ENCODE measurements at places on chromosomes 5 and 9.

DNA sequence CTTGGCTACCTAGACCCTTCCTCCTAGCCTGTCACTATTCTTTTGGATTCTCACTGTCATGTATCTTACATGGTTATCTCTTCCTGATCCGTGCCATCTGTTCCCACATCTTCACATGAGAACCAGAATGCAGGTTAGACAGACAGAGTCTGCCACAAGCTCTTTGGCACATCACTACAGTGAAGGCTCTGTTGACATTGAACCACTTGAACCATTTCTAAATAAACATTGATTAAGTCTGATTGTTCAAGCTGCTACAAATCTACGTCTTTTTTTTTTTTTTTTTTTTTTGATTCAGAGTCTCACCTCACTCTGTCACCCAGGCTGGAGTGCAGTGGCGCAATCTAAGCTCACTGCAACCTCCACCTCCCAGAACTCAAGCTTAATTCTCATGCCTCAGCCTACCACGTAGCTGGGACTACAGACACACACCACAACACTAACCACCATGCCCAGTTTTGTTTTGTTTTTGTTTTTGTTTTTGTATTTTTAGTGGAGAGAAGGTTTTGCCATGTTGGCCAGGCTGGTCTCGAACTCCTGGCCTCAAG is 85.1 kb upstream of the LRRTM2 start:
- DNase-seq: no peak

DNA sequence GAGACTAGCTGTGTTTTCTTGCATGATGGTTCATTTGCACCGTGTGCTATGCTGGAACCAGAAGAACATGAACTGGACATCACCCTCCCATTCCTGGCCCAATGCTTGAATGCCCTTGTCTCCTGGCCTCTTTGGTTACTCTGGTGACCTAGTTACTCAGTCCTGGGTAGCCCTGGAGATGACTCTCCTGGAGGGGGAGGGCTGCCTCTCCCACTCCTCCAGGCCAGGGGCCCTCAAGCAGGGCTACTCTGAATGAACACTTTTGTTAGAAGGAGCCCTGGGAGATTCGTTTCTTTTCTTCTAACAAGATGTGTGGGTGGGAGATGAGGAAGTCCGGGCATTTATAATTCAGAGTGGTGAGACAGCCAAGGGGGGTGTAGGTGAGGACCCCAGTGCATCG is 12.0 kb upstream of the NKX2-5 start:
- no peak for DNase-seq

DNA sequence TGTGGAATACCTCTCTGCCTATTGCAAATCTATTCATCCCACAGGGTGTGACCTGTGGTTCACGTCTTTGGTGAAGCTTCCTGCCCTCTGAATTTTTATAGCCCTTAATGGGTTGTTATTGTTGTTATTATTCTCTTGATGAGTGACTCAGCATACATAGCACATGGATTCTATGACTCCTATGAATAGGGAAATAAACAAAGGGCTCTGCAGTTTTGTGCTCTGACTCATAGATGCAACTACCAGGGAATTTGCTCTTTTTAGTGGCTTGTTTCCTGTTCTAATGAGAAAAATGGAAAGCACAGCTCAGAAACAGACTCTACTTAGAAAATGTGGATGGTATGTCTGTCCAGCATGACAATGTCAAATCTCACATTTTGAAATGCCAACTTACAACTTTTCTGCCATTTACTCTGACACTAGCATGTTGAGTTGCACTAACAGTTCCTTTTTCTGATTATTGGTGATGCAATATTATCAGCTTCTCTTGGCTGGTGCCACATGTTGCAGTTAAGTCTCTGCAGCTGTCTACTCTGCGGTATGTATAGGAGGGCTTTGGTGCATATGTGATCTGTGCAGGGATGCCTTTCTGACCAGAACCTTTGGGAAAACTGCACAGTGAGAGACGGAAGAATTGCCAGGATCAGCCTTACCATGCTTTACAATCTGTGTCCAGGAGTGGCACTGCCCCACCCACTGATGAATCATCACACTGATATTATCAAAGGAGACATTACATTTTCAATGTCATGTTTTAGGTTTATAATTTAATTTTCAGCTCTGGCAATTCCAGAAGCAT is 996.4 kb upstream of the WWC1 start:
- DNase-seq: peak; percentile 66

DNA sequence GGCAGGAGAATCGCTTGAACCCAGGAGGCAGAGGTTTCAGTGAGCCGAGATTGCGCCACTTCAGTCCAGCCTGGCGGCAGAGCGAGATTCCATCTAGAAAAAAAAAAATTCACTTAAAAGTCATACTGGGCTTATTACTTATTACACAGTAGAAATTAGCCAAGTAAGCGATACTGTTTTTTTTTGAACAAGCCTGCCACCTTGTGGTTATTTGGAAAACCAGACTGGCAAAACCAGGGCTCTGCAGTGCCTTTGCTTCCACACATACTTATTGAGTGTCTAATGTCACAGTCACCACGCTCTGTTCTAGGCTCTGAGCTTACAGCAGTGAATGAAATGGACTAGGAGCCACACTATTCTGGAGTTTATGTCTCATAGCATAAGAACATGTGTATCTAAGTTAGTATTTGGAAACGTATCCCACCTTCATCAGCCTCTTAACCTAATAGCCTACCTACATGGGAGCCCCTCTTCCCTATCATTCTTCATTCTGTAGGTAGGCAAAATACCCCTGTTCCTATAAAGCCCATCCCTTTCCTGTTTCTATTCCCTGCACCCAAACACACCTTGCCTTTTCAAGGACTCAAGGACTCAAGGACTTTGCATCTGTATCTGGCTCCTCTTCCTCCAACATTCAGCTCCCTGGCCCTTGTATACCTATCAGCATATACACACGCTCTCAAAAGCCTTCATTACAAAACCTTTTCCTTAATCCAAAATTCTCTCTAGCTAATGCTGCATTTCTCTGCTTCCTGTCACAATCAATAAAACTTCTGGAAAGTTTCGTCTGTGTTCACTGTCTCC is 13.9 kb upstream of the BASP1 start:
- DNase-seq: no peak

DNA sequence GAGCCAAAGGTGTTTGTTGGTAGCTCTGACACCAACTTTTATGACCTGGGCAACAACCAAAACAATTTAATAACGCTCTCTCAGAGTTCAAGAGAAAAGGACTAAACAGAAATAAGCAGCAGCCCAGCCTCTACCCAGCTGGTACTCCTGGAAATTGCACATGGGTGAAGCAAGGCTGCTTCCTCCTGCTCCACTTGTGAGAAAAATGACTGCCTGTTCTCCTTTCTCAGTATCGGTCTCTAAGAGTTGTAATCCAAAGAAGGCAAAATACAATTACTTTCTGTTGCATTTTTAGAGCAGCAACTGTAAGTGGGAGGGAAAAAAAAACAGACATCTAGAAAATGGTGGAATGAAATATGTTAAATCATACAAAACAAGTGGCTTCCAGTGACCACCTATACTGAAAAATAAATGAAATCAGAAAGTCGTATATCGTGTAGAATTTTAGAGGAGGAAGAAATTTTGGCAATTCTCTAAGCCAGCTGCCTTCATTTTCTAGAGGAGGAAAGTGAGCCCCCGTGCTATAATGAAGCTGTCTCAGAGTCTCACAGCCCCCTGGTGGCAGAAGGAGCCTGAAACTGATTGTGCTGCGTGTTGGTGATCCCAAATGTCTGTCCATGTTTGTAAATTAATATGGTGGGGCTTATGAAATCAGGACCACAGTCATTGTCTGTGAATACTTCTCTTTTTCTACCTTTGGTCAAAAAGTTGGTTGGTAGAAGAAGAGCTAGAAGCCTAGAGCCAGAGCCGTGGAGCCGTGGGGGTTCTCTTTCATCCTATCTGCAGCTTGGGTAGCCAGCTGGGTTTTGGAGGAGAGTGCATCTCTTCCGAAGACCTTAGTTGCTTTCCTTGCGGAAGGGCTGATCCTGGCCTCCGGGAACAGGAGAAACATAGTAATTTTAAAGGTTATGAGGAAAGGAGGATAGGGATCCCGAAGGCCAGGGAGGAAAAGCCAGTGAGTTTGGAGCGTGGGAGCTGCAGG is 139.9 kb downstream of the PIP5K1B start:
- DNase-seq: no peak

- DNase-seq: no peak
These were observed 49.9 kb downstream of the COL15A1 start for GRCh38 chr9:98993570-98993945.

DNA sequence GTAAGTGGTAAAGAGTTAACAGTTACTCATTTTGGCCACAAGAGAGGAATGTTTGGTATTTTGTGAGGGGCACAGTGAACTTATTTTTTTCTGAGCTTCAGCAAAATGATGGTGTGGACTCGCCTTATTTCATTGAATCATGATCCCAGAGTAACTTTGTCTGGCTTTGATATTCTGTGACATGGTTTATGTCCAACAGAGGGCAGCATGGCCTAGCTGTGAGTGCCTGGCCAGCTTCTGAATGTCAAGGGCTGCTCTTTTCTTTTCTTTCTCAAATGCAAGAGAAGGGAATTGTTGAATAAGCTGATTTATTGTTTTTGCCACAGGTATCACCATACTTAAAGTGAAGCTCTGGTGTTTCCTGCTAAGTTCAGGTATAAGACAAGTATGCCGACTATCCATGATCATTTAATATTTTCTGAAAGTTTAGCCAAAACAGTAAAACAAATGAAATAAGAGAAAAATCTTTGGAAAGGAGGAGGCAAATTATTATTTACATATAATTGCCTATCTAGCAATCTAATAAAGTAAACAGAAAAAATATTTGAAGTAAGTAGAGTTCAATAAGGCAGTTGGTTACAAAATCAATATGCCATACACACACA is 31.7 kb downstream of the MRPL22 start:
- no peak for DNase-seq

DNA sequence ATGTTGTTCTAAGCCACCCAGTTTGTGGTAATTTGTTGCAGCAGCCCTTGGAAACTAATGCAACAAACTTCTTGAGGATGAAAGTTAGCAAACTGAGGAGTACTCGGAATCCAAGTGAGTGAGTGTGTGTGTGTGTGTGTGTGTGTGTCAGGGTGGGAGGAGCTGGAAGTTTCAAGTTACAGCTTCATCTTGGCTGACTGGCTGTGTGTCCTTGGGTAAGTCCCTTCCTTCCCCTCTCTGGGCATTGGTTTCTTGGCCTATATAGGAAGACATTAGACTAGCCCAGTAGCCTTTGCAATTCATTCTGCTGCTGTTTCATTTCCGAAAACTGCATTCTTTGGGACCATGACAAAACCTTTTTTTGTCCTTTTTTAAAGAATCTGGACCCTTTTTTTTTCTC is 157.2 kb downstream of the MELK start:
- DNase-seq: no peak

DNA sequence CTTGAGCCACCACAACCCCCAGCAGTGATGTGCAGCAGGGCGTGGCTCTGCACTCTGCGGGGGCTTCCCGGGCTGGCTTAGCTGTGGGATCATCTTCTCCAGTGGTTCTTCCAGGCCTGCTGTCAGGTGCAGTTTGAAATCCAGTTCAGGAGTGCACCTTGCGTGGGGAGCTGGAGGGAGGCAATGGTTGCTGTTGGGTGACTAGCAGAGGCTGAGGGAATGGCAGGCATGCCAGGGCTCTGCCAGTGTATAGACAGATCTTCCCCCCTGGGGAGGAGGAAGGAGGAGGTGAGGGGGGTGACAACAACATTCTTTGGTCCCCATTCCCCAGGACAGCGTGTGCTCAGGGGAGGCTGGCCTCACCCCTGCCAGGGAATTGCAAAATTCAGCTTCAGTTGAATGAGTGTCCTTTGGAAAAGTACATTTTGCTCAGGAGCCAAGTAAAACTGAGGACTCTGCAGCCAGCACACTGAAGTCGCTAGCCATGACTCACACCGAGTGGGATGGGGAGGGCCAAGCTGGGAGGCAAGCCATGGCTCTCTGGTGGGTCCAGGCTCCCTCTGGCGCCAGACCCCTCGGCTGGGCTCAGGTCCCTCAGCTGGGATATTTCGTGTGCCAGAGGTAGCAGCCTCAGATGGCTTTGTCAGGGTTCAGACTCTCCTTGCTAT is 35.0 kb downstream of the ERGIC1 start:
- DNase-seq: no peak

DNA sequence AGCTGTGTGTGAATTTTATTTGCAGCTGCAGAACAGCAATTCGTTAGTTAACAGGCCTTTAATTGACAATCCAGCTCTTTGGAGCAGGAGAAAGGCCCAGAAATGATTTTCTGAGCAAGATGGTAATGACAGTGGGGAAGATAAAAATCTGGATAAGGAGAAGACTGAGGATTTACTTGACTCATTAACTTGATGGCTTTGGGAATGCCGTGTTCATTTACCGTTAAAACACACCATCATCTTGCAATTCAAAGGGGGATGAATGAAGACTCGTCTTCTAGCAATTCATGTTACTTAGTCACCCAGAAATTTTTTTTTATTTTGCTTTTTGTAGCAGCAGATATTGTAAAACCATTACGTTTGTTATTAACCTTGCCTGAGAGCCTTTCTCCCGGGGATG is 52.0 kb downstream of the PTTG1 start:
- no peak for DNase-seq

DNA sequence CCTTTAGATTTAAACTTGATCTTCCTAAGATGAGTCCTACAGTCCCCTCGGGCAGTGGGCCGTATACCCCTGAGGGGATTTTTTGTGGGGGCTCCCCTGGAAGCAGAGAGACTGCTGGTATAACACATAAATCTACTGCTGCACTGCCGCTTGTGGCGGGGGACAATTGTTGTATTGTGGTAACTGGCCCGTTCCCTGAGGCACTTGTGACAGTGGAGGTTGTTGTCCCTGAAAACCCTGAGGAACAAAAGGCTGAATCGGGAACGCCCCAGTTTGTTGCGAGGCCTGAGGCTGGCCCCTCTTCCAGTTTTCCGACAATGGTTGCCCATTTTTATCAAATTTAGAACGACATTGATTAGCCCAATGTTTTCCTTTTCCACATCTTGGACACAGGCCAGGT is 4.7 kb upstream of the TMEM141 start:
- DNase-seq: peak; percentile 19

DNA sequence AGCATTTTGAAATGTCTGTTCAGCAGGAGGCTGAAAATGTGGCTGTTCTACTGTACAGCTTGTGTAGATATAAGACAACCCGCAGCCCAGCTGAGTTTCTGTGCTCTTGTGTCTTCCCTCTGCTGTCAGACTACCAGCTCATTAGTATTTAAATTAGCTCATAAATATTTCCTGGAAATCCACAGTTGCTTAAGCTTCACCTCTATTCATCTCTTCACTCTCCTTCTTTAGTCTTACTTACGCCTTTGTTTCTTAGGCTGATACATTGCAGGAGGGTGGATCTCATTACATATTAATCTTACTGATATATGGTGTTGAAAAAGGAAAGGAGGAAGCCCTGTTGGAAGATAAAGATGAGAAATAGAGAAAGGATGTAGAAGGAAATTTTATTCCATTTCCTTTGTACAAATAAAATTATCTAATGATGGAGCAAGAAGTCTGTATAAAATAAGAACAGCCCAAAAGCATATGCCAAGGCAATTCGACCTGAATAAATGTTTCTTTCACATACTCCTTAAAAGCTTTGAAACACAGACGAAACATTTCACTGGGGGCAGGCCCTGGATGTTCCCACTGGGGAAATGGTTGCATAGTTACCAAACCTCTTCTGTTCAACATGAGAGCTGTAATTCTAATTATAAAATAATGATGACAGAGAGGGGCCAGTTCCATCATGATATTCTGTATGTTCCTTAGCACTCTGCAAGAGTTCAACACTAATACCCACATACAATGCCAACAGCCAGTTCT is 111.8 kb upstream of the APC start:
- DNase-seq: no peak

- DNase-seq: no peak
These were observed 467 bp downstream of the C9orf78 start for GRCh38 chr9:129834489-129835127.

- peak; percentile 51 for DNase-seq
These were observed 47.5 kb downstream of the TENT4A start for GRCh38 chr5:6760686-6761085.

Data from RWPE2 (cell line).